ENCODE measurements at places on chromosomes 16 and 17.

DNA sequence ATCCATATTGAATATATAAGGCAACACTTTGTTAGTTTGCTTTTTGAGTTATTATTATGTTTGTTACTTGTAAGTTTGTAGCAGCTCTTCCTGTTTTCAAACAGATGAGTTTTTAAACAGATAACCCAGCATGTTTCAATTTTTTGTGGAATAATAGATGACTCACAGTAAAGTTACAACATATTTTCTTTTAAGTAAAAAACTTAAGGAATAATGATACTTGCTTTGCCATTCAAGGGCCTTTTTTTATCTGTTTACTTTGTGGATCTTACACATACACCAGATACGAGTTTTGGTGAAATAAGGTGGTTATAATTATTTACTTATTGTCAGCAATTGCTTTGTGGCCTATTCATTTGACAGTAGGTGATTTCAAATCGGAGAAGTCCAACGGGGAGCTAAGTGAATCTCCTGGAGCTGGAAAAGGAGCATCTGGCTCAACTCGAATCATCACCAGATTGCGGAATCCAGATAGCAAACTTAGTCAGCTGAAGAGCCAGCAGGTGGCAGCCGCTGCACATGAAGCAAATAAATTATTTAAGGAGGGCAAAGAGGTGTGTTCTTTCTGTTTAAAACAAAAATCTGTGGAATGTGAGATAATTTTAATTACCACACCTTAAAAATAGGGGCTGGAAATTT lies 66.3 kb downstream of the BPTF start:
- DNase-seq, result no peak

DNA sequence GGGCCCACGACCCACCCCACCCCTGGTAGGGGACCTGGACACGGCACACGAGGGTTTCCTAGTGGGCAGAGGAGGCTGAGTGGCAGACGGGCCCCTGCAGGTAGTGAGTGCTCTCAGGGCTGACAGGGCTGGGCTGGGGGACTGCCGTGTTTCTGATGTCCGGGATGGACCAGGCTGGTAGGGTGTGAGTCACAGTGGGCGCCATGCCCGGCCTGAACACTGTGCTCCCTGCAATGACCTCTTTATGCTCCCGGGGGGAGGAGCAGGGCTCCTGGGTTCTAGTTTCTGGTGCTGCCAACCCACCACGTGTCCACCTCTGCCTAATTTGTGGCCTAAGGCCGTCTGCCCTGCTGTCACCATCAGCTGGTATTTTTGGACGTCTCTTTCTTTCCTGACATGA lies 26.3 kb downstream of the ARHGAP23 start:
- no peak for DNase-seq

GRCh38 chr16:89047331-89048089 lies 46.1 kb upstream of the ACSF3 start:
- no peak for DNase-seq

DNA sequence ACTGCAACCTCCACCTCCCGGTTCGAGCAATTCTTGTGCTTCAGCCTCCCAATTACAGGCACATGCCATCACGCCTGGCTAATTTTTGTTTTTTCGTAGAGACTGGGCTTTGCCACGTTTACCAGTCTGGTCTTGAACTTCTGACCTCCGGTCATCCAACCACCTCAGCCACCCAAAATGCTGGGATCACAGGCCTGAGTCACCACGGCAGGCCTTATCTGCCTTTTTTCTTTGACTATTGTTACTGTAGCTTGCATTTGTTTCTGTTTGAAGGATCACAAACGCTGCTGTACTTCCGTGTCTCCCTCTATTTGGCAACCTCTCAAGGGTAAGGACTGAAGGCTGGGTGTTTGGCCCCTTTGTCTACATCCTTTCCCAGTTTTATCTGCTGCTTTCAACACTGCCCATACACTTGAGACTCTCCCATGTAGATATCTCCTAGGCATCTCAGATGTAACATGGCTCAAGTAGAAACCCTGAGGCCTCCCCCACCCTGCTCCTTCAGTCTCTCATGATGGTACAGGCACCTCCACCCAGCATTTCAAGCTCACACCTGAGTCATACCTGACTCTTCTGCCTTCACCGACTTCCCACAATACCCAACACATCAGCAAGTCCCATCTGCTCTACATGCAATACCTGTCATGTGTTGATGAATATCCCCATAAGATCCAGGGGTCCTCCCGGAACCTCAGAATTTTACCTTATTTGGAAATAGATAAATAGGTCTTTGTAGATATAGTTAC lies 219.0 kb downstream of the CPPED1 start:
- no peak for DNase-seq

DNA sequence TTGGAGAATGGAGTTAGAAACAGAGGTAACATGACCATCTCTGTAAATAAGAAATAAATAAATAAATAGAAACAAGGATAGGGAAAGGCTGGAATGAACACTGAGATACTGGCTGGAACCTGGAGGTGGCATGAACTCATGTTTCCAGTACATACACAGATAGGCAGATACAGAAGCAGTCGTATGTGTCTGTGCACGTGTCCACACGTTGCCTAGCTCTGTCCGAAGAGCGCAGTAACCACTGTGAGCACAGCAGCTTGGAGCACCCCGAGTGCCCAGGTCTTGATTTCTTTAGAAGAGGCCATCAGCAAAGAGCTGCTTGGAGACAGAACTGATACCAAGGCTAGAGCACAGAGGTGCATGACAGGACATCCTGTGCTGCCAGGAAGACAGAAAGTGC lies 37.1 kb upstream of the SLC38A8 start:
- DNase-seq, result no peak

- no peak for DNase-seq
Observed at GRCh38 chr16:54783226-54783625, 147.4 kb upstream of the IRX5 start.

DNA sequence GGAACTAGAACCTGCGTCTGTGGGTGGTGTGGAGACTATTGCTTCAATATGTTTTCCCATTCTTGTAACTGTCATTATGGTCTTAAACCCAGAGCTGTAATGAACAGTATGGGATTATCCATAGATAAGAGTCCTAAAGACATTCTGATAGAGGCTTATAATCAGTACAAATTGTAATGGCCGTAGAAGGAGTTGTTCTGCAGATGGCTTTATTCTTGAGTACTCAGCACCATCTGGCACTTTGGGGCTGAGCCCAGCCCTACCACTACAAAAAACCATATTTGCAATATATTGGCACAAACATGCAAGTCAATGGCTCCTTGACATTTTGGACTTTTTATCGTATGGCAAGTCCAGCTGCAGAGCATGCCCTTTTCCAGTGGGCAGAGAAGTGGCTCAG lies 150.0 kb downstream of the HS3ST4 start:
- DNase-seq, result no peak

GRCh38 chr17:68290955-68291835 lies at the start of the genes ARSG and SLC16A6:
Gene ARSG (plus strand): TSS chr17:68291495. CDS start chr17:68307494, 15,999 bp downstream.
Gene SLC16A6 (minus strand): TSS chr17:68291127. CDS start chr17:68278320, 12,807 bp downstream.
- peak; percentile 73 for DNase-seq

DNA sequence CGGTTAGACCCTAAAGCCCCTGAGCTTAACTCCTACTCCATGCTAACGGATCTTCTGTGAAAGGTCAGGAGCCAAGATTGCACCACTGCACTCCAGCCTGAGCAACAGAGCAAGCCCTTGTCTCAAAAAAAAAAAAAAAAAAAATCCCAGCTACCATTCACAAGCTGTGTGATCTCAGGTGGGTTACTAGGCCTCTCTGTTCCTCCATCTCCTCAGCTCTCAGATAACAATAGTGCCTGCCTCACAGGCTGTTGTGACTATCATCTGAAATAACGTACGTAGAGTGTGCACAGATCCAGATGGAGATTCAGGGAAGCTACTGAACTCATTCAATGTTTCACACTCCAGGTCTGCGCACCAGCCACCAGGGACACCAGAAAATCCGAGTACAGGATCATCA lies 57.8 kb downstream of the C16orf95 start:
- DNase-seq, result no peak

DNA sequence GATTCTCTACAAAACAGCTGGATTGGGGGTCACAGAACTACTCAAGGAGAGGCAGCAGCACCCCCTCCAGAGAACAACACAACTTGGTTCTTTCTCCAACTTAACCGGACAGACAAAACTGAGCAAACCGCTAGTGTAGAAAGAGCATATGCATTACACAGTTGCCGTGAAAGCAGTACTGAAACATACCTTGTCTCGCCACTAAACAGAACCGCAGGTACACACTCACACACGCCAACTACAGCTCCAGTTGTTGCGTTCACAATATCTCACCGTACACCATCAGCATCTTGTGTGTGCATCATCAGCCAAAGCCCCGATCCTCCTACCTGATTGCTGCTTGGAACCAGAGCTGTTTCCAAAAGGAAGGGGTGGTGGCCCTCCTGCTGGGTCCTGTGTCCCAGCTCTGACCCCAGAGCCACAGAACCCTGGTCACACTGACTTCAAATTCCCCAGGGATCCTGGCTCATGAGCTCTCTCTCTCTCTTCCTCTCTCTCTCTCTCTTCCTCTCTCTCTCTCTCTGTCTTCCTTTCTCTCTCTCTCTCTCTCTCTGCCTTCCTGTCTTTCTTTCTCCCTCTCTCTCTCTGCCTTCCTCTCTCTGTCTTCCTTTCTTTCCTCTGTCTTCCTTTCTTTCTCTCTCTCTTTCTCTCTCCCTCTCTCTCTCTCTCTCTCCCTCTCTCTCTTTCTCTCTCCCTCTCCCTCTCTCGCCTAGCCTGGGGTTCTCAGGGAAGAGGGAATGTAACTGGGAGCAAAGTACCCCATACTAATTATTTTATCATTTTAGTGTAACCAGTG lies 8.4 kb downstream of the PIMREG start:
- no peak for DNase-seq

- peak; percentile 26 for DNase-seq
Observed at GRCh38 chr17:77526259-77526711, 385.5 kb downstream of the SEC14L1 start.

DNA sequence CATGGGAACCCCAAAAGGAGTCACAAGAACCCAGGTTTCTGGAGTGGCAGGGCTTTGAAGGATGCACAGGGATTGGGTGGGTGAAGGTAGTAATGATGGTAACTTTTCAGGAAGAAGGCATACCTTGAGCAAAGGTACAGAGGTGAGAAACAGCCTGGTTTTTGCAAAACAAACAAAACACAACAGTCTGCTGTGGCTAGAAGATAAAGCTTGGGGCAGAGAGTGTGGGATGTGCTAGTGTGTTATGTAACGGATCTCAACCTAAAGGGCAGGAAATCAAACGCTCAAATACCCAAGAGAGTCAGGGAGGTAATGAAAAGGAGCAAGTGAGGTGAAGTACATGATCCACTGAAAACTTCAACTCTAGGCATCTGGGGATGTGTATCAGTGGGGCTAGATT lies 4.6 kb downstream of the PTGES3L start:
- no peak for DNase-seq

DNA sequence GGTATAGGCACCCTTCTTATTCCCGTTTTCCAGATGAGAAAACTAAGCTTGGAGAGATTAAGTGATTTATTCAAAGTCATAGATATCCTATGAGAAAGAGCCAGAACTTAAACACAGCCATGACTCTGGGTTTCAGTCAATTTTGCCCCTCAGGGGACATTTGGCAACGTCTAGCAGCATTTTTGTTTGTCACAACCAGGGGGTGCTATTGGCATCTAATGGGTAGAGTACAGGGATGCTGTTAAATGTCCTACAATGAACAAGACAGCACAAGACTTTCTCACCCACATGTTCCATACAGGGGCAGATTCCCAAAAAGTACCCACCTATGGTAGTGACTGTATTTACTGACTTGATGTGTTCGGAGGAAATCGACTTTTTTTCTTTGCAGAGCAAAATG lies 4.8 kb upstream of the SHISA9 start:
- DNase-seq, result no peak

DNA sequence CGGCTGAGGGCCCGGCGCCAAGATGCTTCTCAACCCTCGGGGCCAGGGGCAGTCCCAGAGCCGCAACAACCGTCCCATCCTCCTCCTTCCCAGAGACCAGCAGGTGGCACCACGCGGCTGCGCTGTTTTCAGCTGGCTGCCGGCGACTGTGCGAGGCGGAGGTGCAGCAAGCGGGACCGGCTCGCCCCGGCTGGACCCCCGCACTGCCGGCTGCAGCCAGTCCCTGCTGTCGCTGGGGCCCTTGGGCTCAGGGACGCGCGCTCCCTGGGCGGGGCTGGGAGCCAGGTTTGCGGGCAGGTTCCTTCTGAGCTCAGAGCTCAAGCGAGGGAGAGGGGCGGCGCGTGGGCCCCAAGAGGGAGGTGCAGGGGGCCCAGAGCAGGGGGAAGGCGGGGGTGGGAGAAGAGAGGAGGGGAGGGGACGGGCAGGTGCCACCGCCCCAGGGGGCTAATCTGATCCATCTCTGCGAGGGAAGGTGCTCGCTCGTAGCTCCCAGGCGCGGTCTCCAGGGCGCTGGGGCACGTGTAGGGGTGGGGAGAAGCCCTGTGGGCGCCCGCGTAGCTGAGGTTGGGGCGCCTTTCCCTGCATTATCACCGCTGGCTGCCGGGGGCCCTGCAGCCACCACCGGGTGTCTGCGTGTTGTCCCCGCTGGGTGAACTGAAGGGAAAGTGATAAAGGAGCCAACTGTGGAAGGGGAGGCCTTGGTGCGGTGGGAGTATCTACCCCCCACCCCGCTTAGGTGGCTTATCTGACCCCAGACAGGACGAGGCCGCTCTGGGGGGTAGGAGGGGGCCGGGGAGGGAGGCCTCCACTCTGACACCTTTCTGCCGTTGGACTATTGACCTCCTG lies 24.2 kb downstream of the STAT5A start:
- peak; percentile 74 for DNase-seq

GRCh38 chr17:77434136-77435114 lies 293.7 kb downstream of the SEC14L1 start:
- DNase-seq, result peak; percentile 49

- DNase-seq, result no peak
Observed at GRCh38 chr16:86345516-86345915, 164.8 kb upstream of the FOXF1 start.

- DNase-seq, result no peak
Observed at GRCh38 chr16:56776562-56776961, 46.6 kb downstream of the NUP93 start.

- DNase-seq, result no peak
Observed at GRCh38 chr17:49715216-49715615, 7.5 kb upstream of the SLC35B1 start.

DNA sequence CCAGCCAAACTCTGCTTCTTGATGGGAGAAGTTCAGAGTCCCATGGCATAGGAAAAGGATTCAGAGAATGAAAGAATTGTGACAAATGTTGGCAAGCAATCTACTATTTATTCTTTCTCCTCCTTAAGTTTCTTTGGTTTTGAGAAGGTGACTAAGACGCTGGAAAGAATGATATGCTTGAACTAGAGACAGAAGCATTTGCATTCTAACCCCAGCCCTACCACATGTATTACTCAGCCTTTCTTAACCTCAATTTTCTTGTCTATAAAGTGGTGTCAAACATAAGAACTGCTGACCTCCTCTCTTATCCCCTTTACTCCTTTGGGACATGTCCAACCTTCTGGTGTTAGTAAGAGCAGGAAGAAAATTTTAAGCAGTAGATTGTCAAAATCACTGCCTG lies 124.7 kb downstream of the HS3ST2 start:
- DNase-seq, result no peak

GRCh38 chr16:85402910-85403692 lies 210.0 kb upstream of the GSE1 start:
- peak; percentile 17 for DNase-seq
